Right renal cortex interstitium (tissue), 3 donors: ENCODE measurements at places on chromosomes 7 and 10.

- no peak for DNase-seq
Observed at GRCh38 chr10:132397036-132397541, at the start of gene PWWP2B. Gene PWWP2B, plus strand, starts transcription at chr10:132397200. Its CDS starts 27 bp downstream, at chr10:132397227.

DNA sequence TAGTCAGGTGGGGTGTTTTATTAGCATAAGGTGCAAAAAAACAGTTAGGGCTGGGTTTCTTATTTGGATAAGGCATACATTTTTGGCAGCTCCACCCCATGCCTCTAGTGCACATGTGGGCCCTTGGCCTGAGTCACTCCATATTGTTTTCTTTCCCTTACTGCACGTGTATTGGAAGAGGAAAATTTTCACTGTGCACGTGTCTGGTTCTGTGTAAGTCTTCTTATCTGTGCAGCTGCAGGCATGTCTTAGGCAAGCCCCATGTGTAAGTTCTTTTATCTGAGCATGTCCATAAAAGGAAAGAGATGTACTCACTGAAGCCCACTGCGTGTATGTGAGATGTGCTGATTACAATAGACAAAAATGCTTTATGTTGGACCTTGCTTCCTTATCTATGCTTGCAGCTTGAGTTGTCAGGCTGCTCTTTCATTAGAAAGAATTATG, 540.3 kb upstream of the IGFBP3 start:
- no peak for DNase-seq

GRCh38 chr7:73742753-73743641, 4.4 kb upstream of the ABHD11 start:
- peak; percentile 82 for DNase-seq

DNA sequence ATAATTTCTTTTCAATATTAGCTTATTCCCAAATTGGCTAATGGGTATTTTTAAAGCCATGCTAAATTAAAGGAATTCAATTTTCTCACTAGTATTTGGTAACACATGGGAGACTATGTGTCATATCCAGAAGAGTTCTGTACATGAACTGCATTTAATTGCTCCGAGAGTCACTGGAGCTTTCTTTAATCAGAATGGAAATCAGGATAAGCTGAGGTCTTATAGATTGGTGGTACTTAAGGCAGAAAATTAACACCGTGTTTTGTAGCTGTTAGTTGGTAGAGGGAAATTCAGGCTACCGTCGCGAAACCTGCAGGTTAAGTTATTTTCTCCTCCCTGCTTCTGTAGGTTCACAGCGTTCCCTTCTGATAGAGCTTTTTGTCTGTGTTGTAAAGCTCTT, at the start of gene WEE2:
TSS of gene WEE2 (plus strand) at position 3 of the 400 bp plus-strand sequence. CDS start 406 bp downstream, outside the sequence.
- no peak for DNase-seq

GRCh38 chr10:24822590-24822989, 98.9 kb upstream of the ARHGAP21 start:
- DNase-seq = no peak

DNA sequence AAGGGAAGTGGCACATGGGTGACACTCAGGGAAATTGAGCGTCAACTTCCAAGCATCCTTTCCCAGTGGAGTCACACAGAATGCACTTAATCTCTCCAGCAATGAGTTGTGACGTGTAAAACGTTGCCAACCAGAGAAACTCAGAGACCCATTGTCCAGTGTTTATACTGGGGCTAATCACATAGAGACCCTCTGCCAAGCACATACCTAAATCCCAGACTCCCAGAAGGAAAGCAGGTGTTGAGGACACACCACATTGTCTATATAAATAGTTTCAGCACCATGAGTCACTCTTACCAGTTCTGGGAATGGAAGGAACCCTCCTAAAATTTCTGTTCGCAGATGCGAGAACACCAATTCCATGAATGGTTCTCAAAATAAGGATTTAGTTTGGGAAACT, 76.4 kb upstream of the BET1 start:
- DNase-seq = no peak

DNA sequence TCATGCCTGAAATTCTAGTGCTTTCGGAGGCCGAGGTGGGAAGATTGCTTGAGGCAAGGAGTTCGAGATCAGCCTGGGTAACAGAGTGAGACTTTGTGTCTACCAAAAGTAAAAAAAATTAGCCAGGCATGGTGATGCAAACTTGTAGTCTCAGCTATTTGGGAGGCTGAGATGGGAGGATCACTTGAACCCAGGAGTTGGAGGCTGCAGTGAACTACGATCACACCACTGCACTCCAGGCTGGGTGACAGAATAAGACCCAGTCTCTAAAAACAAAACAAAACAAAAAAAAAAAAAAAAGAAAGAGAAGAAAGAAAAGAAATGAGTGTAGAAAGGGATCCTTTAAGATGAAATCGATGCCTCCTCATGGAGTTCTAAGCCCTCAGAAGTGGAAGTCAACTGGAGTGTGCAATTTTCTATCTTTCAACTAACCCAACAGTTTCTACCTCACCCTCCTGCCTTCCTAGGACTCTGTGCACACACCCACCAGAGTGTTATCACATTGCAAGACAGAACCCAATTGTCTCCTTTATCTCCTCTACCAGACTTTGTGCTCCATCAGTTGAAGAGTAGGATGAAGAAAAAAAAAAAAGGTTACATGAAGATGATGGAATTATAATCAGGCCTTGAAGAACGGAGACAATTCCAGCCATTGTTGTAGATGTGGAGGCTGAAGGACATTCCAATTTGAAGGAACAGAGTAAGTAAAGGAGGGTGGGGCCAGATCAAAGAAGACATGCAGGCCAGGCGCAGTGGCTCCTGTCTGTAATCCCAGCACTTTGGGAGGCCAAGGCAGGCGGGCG, 26.9 kb downstream of the NYAP1 start:
- DNase-seq = no peak

DNA sequence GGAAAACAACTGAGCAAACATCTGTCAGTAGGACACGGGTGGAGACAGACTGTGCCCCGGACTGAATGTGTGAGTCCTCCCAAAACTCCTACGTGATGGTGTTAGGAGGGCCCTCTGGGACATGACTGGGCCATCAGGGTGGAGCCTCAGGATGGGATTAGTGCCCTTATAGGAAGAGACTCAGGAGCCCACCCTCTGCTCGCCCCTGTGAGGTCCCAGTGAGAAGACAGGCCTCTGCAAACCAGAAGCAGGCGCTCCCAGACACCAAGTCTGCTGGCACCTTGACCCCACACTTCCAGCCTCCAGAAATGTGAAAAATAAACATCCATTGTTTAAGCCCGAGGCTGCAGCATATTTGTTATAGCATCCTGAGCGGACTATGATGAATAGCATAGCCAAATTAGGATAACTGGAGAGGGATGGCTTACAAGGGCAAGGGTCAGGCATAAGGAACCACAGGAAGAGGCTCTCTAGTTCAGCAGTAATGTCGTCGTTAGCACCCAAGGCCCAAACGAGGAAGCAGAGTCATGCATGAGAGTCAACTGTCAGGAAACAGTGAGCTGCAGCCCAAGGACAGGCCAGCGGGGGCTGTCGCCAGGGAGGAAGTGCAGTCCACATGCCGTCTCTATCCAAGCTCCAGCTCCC, 50.6 kb downstream of the PTPRN2 start:
- DNase-seq = no peak

- DNase-seq = no peak
Observed at GRCh38 chr10:64101606-64102263, 580.5 kb downstream of the REEP3 start.

DNA sequence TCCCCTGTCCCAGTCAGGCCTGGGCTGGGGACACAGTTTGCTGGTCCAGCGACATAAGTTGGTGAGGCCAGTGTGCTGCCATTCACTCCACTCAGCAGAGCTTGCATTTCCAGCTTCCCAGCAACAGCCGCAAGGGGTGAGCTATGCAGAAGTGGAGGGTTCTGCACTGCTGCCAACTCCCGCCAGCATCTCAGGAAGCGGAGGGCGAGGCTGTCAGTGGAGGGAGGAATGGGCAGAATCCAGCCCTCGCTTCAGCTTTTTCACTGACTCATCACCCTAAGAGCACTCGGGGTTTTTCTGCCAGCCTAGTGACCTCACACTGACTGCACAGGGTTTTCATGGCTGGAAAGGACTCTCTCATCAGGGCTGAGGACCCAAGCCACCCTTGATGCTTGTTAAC, 625.1 kb upstream of the MKI67 start:
- DNase-seq = no peak

DNA sequence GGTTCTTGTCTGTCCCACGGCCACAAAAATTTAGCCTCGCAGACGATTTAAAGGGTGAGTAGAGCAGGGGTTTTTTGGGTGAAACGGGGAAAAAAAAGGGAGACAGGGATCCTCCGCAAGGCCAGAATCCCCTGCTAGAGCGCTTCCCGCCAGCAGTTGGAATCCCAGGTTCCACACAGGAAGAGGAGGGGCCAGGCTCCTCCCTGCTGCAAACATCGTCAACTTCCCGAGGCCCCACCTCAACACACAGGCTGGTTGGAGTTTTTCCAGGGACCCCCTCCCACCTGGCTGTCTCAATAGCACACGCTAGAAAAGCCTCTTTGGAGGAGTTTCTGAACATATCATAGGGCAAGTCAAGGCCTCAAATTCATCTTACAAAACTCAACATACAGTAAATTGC, 112.7 kb downstream of the MTERF1 start:
- no peak for DNase-seq

- DNase-seq = no peak
Observed at GRCh38 chr7:158971214-158971613, 114.9 kb downstream of the DYNC2I1 start.

DNA sequence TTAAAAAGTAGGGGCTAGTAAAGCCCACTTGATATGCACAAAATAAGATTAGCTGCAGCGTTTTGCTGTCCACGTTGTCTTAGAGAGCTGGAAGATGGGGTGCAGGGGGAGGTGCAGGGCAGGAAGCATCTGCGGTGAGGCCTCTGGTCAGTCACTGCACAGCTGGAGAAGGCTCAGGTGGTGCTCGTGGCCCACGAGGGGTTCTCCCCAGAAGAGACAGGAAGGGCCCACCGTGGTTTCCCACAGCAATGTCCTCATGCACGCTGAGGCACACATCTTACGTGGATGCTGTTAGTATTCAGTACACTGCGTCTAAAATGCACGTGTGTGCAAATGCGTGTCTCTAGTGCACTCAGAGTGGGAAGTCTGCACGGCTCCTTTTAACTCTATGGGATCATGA, 582.1 kb downstream of the PTPRN2 start:
- no peak for DNase-seq

- DNase-seq = no peak
Observed at GRCh38 chr10:96814264-96814663, 17.8 kb upstream of the LCOR start.

DNA sequence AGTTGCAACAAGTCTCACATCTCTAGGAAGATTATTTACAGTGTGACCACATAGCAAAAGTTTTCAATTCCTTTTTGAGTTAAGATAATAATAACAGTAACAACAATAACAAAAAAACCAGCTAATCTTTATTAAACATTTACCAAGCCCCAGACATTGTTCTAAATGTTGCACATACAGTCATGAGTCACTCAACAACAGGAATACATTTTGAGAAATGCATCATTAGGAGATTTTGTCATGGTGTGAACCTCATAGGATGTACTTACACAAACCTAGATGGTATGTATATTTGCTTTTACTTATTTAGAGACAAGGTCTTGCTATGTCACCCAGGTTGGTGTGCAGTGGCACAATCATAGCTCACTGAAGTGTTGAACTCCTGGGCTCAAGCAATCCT, 52.0 kb downstream of the SPAM1 start:
- DNase-seq = no peak

DNA sequence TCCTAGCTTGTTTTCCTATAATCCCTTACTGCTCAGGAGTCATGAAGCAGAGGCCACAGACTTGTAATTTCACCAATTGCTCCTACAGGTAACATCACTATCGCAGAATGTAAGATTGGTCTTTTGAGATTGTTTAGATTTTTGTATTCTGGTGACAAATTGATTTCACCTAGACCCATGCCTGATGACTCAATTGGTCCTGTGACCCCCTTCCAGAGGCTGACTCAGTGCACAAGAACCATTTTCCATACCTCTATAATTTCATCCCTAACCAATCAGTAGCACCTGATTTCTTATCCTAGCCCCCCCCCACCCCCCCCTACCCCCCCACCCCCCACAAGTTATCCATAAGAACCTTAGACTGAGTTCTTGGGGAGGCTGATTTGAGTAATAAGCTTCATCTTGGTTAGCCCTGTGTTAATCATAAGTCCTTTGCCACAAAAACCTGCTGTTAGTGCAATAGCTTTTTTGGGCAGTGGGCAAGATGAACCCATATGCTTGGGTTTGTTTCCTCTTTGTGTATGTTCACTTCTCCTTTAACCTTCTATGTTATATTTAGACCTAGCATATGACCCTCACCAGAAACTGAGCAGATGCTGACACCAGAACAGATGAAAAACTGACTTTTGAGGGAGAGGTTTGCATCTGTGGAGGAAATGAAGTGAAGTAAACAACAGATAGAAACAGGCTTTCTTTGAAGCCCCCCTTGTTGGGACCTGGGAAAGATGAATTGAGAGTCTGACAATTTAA, 187.1 kb downstream of the KIF20B start:
- no peak for DNase-seq

GRCh38 chr7:130971297-130971696, 237.3 kb upstream of the KLF14 start:
- DNase-seq = no peak

GRCh38 chr10:120571266-120571665, 114.2 kb downstream of the PLPP4 start:
- no peak for DNase-seq

GRCh38 chr7:98163704-98164494, 47.3 kb upstream of the BHLHA15 start:
- DNase-seq = no peak

GRCh38 chr10:96235326-96236089, 35.9 kb downstream of the BLNK start:
- no peak for DNase-seq

GRCh38 chr10:118258285-118258684, 83.8 kb downstream of the FAM204A start:
- DNase-seq = no peak

- DNase-seq = no peak
Observed at GRCh38 chr7:30460246-30460633, 18.3 kb downstream of the NOD1 start.

GRCh38 chr7:32957326-32958045, at the start of gene FKBP9:
Gene FKBP9, plus strand, starts transcription at chr7:32957440. Its CDS starts 134 bp downstream, at chr7:32957574.
- DNase-seq = peak; percentile 78

DNA sequence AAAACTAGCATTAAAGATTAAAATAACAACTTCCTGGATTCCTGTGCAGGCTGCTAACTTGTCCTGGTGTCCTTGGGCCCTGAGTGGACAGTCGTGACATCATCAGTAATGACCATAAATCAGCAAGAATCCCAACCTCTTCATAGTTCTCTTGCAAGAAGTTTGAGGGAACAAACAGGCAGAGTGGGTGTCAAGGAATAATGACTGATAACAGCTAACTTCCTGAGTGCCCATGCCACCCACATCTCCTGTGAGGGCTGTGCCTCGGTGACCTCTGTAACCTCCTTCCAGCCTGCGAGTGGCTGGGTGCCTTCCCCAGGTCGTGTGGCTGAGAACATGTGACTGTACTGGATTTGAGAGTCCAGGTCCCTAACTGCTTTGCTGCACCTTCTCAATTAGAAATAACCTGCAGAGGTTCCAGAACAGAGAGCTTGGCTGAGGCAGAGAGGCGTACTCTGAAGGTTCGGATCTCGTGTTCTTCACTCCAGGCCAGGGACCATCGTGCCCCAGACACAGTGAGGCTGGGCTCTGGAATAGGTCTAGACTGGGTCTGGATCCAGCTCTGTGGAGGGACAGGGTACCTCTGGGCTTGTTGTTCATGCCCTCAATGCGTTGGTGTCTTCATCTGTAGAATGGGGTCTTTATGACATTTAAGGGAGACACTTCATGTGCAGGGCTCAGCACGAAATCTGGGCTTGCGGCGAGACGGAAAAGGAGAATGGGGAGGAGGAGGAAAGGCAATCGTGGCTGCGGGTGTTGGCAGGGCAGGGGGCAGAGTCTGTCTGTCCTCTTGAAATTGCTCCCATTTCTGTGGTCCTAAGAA, 313.1 kb upstream of the ZNF32 start:
- DNase-seq = no peak

GRCh38 chr7:113368256-113368655, 249.9 kb upstream of the SMIM30 start:
- DNase-seq = no peak
